H54 (cell line): ENCODE measurements at places on chromosomes 5 and 9.

DNA sequence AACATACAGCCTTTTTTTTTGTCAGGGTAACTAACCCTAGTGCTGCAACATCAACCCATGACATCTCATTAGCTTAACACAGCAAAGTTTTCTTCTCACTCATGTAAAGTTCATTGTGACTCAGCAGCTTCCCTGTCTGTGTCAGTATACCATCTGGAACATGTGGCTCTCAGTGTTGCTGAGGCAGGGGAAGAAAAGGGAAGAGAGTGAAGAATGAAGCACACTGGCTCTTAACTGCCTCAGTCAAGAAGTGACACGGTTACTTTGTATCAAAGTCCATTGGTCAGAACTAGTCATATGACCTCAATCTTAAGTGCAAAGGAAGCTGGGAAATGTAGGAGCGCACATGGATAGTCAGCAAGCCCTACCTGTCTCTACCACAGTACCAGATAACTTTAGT, 185.0 kb upstream of the ELL2 start:
- no peak for DNase-seq

DNA sequence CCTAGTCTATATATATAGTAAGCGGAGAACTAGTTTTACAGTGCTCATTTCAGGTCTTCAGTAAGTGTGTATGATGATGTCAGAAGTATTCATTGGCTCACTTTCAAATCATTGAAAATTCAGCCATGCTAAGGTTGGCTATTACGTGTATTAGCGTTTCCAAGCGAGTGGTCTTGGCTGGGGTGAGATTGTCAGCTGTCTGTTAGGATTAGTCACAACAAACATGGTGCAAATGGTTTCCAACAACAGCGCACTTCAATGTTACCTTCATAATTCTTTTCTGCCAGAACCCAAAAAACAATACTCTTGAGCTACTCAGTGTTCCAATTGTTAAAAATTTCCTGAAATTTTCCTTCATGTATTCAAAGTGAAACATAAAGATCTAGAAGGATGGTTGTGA, 283.0 kb downstream of the AOPEP start:
- no peak for DNase-seq

DNA sequence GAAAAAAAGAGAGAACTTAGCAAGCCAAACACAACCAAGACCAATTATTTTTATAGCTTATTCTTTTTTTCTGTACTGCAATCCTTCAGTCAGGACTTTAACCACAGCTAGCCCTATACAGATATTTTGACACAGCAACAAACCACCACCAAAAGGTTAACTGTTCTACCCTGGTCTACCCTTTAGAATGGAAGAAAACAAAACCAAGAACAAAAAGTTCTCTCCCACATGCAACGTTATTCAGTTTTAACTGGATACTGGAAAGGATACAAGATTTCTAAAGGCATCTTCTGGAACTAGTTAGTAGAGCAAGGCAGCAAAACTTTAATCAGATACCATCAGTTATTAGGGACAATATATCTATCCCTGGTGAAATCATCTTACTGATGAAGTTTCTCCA, 32.6 kb downstream of the ECPAS start:
- no peak for DNase-seq

GRCh38 chr5:140175367-140176030, 511 bp downstream of the CYSTM1 start:
- peak; percentile 61 for DNase-seq

- DNase-seq = no peak
Observed at GRCh38 chr9:106051545-106051944, 357.2 kb downstream of the TMEM38B start.

DNA sequence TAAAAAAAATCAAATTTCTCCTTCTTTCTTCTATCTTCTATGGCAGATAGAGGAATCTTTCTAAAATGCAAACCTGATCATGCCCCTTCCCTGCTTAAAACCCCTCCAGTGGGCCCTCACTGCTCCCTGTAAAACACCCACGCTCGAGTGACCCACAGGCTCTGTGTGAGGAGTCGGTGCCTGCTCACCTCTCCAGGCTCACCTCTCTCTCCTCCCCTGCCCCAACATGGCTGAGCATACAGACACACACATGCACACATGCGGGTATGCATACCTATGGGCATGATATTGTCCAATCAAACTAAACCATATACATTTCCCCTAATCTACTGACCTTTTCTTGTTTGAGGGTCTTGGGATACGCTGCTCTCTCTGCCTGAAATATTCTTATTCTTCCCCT, 40.8 kb upstream of the COL15A1 start:
- DNase-seq = no peak

GRCh38 chr5:154611341-154611767, 133.3 kb upstream of the HAND1 start:
- DNase-seq = no peak

GRCh38 chr5:61409568-61409967, 77.5 kb downstream of the ZSWIM6 start:
- peak; percentile 28 for DNase-seq

DNA sequence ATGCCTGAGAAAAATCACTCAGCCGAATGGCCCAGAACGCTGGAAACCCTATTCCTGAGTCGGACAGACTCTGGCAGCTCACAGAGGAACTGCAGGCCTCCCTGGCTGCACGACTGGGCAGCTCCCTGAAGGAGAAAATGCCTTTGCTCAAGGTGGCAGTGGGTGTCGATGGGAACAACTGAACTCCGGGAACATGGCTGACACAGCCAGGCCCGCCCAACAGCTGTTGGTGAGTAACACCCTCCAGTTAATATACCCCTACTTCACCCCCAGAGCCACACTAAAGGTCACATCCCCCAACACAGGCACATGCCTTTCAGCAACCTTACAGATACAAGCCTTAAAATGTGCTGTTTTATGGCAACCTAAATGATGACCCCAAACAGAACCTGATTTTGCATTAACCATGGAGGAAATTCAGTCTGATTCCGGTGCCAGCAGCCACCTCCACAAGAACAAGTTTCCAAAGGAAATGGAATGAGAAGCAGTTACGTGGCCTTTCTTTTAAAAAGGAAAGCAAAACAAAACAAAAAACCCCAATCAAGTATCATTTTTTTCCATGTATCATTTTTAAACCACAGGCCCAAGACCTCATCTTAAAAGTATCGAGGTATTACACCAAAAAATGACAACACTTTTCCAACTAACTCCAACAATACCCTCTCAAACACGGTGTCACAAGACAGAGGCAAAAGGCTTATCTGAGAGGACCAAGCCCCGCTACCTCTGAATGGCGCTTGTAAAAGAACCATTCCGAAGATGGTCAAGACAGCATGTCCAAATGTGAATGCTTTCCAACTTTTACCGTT, 3.1 kb downstream of the KLF9 start:
- DNase-seq = peak; percentile 81

GRCh38 chr9:109969573-109970237, 189.7 kb downstream of the PALM2AKAP2 start:
- no peak for DNase-seq

GRCh38 chr5:151758141-151758429, 346 bp downstream of the ATOX1 start:
- DNase-seq = no peak

GRCh38 chr5:168165221-168165914, 126.1 kb upstream of the WWC1 start:
- no peak for DNase-seq

DNA sequence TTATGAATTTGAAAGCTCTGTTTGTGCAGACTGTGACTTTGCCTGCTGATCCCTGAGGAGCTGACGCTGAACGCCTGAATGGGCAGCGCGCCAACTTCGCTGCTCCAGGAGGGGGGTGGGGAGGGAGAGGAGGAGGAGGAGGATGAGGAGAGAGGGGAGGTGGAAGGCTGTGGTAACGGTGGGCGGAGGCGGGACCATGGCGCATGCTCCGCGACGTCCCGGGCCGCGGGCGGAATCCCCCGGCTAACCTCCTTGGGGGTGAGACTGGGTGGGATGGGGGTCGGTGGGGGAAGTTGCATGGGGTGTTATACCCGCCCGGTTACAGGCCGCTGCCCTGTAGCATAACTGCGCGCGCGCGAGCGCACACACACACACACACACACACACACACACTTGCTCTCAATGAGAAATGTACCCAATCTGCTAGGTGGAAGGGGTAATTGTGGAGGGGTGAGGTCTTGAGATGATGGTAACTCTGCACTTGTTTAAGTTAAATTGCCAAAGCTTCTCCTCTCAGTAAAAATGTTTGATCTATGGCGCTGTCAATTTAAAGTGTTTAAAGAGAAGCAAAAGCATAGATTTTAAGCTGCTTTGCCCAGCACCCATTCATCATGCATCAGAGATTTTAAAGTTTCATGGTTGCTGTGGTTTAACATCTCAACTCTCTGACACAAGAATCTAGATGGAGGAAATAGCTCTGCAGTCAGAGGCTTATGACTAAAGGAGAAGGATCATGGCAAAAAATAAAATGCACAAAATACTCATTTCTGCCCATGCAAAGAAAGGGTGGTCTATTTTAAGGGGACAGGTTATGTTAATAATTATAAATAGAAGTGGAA, 76.6 kb upstream of the TBCA start:
- peak; percentile 54 for DNase-seq

GRCh38 chr5:109309326-109310063, 100.3 kb downstream of the PJA2 start:
- DNase-seq = no peak

DNA sequence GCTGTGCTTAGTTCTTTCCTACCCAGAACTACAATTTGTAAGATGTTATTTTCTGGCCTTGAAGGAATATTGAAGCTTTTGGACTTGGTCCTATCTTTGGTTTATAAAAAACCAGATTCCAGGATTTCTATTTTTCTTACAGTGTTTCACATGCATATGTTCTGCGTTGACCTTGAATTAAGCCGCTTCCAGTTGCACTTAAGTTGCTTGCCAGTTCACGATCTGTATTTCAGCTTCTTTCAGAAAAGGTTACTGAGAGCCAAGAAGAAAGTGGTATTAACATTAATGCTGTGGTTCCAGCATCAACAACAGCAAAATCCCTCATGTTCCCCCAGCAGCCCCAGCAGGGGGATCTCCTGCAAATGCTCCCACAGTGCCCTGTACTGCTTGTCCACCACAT, 156.4 kb upstream of the ADAMTS16 start:
- no peak for DNase-seq

DNA sequence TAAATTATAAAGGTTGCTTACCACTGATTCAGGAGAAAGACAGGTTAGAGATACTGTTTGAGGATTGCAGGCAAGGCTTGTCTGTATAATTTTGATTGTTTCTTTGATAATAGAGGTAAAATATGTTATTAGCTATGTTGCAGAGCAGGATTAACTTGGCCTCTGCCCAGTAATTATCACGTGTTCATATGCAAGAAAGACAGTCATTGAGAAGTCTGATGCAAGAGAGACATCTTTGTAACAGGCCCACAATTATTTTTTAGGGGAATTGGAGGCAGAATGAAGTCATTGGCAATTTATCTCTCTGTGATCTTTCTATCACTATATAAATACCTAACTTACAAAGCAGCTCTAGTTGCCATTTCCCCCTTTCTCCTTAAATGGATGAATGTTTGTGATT, 46.0 kb downstream of the SLC44A1 start:
- DNase-seq = no peak

DNA sequence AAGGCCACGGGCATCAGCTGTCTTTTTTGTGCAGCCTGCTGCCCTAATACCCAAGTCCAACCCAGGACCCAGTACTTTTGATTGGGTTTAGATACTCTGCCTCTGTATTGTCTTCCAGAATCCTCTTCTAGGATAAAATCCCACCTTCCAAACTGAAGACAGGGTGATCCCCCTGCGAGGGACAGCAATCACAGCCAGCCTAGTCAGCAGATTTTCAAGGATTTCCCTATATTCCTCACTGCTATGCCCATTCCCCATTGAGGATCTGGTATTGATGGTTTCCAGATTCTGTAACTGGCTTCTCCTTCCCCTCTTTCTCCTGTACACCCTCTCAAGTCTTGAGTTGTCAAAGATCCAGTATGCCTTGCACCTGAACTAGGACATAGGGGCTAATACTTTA, 389.4 kb downstream of the TRIM36 start:
- DNase-seq = no peak

- no peak for DNase-seq
Observed at GRCh38 chr5:14838396-14839319, 32.9 kb downstream of the ANKH start.

DNA sequence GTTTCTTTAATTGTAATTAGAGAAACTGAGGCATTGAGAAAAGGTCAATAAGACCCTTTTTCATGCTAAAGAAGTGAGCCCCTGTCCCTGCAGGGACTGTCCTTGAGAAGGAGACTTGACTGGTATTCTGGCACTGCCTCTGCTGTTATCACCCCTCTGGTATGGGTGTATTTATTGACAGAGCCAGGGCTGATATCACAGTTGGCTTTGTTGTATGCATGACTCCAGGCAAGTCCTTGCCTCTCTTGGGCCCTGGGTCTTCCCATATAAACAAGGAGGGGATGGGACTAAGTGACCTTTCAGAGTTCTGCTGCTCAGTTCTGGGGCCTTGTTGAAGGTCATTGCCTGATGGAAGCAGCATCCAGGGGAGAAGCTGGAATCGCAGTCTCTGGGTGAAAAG, 71.8 kb upstream of the PPARGC1B start:
- no peak for DNase-seq

DNA sequence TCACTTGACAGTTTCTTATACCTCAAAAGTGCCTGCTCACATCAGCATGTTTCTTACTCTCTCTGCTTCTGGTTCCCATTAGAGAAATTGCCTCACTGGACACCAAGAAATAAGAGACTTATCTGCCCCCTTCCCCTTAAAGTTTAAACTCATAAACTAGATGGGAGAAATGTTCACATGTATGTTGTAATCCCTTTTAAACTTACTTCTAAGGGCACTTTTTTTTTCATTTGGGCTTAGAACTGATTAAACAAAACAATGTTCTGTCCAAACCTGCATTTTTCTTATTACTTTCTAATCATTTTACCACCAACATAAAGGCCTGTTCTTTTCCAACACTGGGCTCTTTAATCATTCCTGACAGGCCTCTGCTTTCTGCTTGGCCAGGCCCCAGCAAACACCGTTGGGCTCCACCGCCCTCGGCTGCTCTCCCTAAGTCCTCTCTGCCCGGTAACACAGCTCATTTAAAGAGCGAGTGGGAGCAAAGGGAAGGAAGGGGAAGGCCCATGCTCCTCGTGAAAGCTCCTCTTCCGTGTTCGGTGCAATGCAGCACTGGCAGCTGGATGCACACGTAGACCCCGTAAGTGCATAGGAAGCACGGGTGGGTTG, 53.4 kb downstream of the ROR2 start:
- no peak for DNase-seq

DNA sequence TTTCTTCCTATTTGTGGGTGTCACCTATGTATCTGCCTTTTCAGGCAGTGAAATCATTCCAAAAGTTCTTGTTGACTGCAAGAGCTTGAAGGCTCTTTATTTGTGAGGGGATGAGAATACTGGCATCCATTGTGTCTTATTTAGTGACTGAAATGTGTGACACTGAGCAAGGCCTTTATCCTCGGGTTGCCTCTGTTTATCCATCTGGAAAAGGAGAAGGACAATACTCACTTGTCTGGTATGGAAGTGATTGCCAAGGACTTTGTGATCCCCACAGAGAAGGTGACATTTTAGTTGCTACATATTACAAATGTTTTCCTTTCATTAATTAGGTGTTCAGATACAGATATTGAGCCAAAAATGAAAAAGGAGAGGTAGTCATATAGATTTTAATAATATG, 80.2 kb downstream of the ARRDC3 start:
- DNase-seq = no peak
